ENCODE measurements at places on chromosomes 5 and 9.

DNA sequence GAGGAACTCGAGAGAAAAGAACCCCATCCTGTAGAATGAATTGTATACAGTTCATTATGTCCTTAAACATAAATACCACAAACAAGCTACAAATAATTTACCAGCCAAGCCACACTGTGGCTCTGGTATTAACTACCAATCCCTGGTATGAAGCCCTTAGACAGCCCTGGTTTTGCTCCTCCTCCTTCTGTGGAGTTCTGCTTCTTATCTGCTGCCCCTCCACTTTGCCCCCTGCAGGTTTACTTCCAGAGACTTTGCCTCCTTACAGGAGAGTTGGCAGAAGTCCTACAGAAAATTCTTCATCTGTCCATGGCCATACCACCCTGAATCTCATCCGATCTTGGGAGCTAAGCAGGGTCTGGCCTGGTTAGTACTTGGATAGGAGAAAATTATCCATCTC lies 219.8 kb downstream of the ACTL7B start:
- no peak for DNase-seq

GRCh38 chr9:111294691-111295451 lies 35.2 kb downstream of the OR2K2 start:
- no peak for DNase-seq

DNA sequence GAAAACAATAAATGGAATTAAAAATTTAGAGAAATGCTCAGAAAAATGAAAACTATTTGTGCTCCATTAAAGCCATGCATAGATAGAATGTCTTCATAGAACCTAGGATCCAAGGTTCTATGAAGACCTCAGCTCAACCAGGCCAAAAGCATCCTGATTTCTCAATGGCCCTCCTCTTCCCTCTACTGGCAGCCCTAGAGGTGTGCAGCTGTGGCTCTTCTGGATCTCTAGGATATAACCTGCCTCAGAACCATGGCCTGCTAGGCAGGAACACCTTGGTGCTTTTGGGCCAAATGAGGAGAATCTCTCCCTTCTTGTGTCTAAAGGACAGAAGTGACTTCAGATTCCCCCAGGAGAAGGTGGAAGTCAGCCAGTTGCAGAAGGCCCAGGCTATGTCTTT lies 15.1 kb downstream of the IFNA1 start:
- no peak for DNase-seq

GRCh38 chr5:44321144-44321725 lies 68.0 kb downstream of the FGF10 start:
- DNase-seq = no peak
